ENCODE measurements at places on chromosomes 7 and 10.

DNA sequence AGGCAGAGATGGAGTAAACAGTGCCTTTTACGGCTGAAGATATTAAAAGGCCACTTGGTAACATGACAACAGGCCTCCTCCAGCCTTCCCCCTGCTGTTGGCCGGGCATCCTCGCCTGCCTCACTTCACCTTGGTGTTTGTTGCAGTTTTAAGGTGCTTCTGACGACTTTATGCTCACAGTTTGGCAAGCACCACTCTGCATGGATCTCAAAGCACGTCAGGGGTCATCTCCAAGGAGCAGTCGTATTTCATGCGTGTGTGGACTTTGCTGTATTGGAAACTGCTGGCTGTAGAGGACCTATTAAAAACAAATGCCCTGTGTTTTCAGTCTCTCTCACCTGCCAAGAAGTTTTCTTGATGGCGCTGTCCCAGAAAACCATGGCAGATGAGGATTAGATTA lies 483.1 kb downstream of the RPS24 start:
- DNase-seq, result no peak

DNA sequence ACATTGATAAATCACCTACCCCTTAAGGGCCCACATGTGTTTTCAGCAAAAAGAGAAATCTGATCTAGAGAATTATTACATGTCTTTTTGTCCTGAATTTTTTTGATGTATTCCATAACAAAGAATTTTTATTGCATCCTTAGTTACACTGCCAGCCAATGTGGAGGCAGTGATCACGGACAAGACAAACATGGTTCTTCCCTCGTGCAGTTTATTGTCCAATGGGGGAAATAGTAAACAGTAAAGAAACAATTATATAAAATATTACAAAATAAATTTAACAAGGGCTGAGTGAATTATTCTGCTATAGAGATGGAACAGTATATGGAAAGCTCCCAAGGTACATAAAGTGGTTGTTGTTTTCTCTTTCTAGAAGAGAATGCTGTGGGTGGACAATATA lies 2.0 kb downstream of the STEAP2 start:
- no peak for DNase-seq

DNA sequence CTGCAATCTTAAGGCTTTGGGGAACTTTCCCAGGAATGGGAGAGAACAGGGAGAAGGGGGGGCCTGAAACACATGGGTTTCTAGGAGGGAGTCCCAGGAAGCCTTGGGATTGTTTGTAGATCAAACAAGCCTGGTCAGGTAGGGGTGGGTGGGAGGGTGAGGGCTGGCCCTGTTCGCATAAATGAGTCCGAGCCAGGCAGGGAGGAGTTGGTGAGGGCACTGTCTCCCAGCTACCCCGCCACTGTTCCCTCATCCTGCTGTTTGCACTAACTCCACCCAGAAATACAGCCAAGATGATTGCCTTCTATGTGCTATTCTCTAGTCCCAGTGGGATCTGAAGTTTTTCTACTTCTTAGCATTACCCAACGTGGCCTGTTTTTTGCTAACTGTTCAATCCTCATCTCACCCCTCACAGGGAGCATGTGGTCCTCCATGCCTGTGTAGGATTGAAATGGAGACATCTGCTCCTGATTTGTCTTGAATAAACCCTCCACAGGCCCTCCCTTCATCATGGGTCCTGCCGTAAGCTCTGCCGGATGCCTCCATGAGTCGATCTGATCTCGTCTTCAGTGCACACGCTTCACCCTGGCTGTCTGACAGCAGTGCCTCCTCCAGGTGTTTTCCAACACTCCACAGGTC lies 257.0 kb downstream of the COBL start:
- DNase-seq, result no peak

DNA sequence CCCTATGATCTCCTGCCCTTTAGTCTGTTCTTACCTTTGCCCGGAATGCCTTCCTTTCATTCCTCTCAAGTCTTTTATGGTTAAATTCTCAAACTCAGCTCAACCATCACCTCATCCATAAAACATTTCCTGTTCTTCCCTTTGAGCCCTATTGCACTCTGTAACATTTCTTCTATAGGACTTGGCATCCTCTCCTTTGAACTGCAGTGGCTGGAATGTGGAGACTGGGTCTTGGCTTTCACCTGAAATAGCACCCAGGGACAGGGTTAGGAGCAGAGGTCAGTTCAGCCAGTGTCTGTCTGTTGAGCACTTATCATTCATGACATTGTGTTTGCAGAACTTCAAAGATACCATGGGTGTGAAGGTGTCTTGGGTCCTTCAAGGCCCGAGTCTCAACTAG lies 7.2 kb downstream of the NFE2L3 start:
- DNase-seq, result no peak

DNA sequence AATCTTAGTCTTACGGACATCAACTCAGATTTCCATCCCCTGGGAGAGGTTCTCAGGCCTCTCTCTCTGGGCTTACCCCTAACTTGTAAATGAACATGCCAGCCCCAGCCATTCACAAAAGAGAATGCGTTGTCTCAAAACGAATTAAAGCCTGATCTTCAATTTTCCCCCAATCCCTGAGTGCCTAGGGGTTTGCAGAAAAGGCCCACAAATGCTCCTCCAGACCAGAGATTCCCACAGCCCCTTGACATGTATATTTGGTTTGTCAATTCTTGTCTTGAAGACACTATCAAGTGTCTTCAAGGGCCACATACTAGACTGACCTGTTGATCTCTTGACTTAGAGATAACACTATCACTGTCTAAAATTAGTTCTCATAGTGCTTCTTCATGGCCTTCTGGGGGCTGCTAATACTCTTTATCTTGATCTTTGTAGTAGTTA lies 11.9 kb upstream of the HOXA13 start:
- no peak for DNase-seq

GRCh38 chr10:116171505-116171904 lies 101.5 kb downstream of the GFRA1 start:
- peak; percentile 11 for DNase-seq

GRCh38 chr7:140661124-140661523 lies 11.6 kb upstream of the ADCK2 start:
- no peak for DNase-seq

DNA sequence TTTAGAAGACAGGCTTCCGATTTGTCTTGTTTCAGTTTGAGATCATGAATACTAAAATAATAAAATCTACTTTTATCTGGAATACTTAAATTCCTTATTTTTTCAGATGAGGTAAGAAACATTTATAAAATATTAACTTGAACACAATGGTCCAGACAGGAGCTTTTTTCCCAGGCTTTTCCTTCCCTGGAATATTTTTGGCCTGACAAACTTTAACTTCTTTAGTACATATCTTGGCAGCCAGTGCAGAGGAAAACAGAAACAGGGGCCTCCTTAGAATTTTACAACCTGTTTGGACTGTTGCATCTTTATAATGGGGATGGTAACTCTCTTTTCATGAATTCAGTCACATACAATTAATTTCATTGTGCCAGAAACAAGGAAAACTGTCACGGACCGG lies 41.4 kb downstream of the NRP1 start:
- DNase-seq, result no peak
